Epithelial cell of esophagus (primary cell): ENCODE measurements at places on chromosomes 3 and 15.
A peak's percentile ranks its signal among the peaks of the same experiment; 100 is the strongest.

GRCh38 chr3:128663151-128663550 is 12.5 kb upstream of the RPN1 start:
- DNase-seq: no peak

DNA sequence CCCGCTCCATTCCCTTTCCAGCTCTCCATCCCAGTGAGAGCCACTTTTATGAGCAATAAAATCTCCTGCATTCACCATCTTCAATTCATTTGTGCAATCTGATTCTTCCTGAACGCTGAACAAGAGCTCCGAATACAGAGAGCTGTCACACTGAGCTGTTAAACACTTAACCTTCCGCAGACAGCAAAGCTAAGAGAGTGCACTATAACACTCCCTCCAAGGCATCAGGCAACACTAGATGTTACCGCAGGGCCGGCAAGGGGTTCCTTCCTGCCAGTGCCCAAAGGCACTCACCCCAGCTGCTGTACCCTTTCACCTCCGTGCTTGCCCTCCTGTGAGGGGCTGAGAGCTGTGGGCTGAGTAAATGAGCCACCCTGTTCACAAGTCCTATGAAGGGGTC is 85.6 kb downstream of the BCHE start:
- DNase-seq: no peak

DNA sequence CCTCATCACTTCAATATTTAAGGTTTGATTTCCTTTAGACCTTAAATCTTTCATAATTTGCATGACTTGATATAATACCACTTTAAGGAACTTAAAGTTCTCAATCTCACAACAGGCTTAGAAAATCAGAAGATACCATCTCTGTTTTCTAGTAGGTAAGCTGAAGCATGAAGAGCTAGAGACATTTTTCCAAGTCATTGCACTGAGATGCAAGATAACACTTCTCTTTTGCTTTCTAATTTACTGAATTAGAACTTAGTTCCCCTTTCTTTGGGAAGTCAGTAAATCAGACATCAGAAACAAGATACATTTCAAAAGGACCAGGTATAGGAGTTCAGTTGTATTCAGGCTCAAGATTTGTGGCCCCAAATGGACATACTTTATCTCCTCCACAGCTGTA is 79.7 kb downstream of the DZIP3 start:
- no peak for DNase-seq

DNA sequence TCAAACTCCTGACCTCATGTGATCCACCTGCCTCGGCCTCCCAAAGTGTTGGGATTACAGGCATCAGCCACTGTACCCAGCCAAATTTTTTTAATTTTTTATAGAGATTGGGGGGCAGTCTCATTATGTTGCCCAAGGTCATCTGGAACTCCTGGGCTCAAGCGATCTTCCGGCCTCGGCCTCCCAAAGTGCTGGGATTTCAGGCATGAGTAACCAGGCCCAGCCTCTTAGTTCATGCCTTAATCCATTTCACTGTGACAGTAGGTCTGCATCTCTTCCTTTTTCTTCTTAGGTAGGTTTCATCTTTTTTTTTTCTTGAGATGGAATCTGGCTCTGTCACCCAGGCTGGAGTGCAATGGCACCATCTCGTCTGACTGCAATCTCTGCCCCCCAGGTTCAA is 37.3 kb upstream of the PPP4R2 start:
- no peak for DNase-seq

GRCh38 chr3:45143673-45144671 is 2.2 kb downstream of the CDCP1 start:
- DNase-seq: peak; percentile 53

- DNase-seq: peak; percentile 70
Observed at GRCh38 chr15:96321639-96322535, 8.6 kb upstream of the NR2F2 start.

DNA sequence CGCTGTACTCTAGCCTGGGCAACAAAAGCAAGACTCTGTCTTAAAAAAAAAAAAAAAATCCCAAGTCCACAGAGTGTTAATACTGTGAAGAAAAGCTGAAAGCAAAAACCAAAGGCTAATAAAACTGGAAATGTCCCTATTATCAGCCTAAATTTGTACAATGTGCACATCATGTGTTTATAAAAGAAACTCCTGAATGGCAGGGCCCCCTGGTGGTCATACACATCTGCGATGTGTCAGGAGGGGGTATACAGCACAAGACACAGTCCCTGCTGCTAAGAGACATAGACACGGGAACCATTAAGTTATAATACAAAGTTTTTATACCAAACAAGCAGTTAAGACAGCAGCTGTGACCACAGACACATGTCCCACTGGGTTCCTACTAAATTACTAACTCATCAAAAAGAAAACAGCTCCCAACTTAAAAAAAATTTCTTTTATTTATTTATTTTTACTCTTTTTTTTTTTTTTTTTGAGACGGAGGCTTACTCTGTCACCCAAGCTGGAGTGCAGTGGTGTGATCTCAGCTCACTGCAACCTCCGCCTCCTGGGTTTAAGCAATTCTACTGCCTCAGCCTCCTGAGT is 31.0 kb downstream of the IDH2 start:
- DNase-seq: peak; percentile 82

DNA sequence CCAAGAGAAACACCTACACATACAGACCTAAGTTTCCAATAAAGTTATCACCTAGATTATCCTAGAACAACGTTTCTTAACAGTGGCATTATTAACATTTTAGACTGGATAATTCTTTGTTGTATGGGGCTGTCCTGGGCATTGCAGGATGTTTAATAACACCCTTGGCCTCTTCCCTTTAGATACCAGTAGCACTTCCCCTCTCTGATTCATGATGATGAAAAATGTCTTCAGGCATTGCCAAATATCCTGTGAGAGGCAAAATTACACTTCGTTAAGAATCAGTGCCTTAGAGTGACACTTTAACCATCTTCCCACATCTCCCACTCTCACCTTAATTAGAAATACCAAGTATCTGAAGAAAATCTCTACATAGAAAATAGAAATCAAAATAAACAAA is 352.6 kb downstream of the CGGBP1 start:
- peak; percentile 14 for DNase-seq

DNA sequence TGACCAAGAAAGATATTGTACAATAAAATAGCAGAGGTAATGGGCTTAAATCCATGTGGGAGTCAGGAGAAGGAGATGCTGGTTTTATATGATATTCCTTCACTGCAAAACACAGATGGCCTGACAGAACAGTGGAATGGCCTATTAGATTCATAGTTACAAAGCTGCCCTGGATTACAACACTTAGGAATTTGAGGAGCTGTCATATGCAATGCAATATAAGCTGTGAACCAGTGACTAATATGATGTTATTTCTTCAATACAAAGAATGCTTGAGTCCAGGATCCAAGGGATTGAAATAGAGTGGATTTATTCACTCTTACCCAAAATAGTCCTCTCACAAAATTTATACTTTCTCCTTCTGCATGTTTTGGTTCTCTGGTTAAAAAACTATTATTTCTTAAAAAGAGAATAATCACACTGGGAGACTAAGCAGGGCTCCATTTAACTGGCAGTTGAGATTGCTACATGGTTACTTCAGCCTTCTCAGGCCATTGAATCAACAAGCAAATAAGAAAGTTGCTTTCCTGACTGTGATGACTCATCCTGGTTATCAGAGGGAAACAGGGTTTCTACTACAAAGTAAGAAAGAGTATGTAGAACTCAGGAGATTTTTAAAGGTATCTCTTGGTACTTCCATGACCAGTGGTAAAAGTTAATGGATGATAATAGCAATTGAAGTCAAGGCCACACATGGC is 79.8 kb upstream of the ZPLD1 start:
- DNase-seq: peak; percentile 89

DNA sequence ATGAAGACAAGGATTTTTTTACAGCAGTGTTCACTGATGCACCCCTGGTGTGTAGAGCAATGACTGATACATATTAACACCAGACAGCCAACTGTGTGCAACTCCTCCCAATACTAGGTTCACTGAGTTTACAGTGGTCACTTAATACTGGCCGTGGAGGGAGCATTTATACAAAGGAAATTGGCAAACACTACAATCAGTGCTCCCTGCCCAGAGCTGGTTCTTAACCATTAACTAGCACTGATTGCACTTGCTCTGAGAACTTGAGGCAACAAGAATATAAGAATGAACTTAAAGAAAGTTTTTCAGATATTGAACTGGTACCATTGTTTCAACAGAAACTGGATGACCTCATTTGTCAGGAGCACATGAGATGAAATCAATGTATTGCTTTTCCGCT is 110.6 kb downstream of the MAGI1 start:
- no peak for DNase-seq

DNA sequence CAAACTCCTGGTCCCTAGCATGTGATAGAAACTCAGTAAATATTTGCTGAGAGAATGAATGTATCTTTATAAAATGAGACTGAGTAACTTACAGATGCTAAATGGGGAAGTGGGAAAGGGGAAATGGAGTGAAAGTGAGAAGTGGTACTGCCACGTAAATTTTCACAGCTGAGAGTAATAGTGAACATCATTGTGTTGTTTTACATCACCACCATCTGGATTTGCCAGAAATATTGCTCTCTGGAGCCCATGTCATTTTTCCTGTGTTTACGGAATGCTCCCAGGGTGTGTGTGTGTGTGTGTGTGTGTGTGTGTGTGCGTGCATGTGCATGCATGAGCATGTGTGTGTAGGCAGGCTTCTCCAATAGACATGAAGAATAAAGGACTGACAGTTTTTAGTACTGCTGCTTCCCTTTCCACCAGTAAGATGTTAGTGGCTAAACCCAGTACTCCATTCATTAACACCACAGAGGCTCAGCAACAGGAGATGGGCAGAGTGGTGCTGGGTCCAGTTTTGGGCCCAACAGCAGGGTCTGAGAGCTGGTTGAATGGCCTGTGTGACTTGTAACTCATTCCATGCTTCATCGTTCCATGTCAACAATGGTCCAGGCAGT is 57.3 kb downstream of the DIPK2A start:
- no peak for DNase-seq

- no peak for DNase-seq
Observed at GRCh38 chr3:126268866-126269265, 88.3 kb downstream of the KLF15 start.

DNA sequence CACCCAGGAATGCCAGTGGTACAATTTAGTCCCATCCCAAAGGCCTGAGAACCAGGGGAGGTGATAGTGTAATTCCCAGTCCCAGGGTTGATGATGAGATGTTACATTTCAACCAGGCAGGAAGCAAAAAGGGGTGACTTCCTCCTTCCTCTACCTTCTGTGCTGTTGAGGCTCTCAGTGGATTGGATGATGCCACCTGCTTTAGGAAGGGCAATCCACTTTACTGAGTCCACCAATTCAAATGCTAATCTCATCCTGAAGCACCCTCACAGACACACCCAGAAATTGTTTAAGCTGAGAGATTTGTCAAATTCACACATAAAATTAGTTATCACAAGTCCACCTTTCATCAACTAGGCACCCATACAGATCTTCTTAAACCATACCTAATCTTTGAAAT is 418.5 kb upstream of the GOLIM4 start:
- DNase-seq: no peak

DNA sequence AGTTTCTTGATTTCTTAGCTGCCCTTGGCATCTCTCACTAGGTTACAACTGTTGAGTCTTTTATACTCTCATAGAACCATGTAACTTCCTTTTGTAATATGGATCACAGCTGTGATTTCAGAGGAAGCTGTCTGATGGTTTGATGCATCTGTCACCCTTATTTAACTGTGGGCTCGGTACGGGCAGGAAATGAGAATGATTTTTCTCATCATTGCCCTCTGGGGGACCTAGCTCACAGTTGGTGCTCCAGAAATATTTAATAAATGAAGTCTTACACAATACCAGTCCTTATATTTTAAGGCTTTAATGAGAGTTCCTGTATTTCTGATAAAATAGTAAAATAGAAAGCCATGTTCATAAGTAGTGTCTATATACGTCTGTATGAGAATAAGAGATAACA is 151.2 kb downstream of the EBLN2 start:
- no peak for DNase-seq

GRCh38 chr3:149441642-149442041 is 32.9 kb upstream of the TM4SF4 start:
- DNase-seq: no peak

- no peak for DNase-seq
Observed at GRCh38 chr3:141414800-141415462, 46.6 kb downstream of the ZBTB38 start.

DNA sequence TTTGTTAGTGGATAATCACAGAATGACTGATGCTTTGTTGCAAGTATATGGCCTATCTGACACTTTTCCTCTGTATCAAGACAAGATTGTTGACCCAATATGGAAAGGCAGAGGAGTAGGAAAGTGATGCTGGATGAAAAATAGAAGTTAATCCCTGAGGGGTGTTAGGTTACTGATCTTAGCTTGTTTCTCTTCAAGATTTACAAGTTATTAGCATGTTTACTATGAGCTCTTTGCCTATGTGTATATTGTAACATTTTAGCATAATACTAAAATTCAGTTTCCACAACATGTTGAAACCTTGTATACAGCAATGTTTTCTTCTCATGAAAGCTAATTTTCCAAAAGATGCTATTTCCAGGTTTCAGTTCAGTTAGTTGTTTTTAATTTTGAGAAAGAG is 120.4 kb upstream of the CCNL1 start:
- DNase-seq: no peak

DNA sequence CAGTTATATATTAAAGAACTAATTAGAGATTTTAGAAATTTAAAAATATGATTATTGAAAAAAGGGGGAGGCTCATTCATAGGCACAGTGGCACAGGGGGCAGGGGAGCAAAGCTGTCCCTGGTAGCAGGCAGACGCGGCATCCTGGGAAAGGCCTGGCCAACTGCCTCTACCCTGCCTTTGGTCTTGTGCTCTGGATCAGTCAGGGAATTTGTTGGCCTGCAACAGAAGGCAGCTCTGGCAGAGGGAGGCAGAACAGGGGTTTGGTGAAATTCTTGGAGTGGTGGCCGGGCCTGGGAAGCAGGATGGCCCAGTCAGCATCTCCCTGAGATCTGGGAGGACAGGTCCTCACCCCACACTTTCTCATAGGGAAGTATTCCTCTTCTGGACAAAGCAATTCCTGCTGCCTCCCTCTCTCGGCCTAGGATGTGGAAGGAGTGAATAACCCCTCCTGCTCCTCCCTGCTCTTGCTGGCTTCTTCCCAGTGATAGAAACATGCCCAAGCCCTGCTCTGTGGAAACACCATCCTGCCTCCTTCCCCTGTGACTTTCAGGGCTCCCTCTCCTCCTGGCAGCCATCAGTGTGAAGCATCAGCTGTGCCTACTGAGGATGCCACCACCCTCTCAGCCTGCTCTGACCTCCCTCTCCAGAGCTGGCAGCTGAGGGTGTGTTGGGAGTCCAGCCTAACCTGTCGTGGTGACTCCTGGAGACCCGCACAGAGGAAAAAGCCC is 26.9 kb downstream of the PRR20G start:
- no peak for DNase-seq

DNA sequence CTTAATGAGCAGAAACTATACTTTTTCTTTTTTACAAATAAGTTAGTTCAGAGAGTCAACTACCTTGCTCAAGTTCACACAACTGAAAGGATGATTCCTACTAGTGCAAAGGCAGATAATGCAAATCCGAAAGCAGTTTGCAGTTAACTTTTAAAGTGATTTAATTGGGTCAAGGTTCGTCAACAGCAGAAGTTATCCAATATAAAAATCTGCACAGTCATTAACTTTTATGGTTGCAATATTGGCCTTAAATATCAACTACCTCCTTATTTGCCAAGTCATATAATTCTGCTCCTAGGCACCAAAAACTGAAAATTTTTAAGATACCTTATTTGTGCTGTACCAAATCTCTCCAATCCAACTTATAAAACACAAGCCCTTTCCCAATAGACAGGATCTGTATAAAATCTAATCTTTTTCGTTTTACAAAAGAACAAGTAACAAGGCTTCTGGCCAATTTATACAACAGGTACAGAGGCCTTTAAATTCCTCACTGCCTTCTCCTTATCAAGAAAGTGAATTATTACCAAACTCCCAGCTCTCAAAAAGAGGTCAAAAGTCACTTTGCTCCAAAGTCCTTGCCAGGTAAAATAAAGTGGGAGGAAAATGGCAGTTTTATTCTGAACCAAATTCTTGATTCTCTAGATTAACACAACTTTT is 416.6 kb upstream of the NECTIN3 start:
- no peak for DNase-seq
